Uterus (tissue), 4 donors: ENCODE measurements at places on chromosomes 5 and 9. TPM values are rescaled to one million over a fixed set of nuclear protein-coding genes. Genes with fewer than 3 reads are reported as not detected.

DNA sequence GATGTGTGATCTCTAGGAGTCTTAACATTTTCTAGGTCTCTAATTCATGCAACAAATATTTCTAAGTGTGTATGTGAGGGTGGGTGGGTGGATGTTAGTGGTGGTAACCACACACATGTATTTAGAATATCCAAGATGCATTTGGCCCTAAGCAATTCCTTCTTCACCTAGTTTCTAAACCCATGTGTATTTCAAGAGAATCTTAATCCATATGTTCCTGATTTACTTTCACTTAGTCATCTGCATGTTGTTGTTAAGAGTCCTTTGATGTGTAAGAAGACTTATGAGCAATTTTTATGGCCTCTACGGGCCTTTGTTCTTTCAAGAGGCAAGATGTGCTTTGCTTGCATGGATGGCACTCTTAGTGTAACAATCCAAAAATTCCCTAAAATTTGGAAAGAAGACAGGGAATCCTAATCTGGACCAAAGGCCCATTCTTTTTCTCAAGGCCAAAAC is 282.6 kb downstream of the SPATA31D1 start:
- DNase-seq, result no peak

DNA sequence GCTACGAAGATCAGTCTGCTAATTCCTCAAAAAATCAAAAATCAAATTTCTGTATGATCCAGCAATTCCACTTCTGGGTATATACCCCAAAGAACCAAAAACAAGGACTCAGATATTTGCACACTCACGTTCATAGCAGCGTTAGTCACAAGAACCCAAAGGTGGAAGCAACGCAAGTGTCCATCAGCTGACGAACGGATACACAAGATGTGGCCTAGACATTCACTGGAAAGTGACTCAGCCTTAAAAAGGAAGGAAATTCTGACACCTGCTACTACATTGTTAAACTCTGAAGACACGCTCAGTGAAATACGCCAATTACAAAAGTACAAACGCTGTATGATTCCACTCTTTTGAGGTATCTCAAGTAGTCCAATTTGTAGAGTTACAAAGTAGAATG is 93.3 kb downstream of the OTULIN start:
- DNase-seq, result no peak

- DNase-seq, result no peak
These were observed 240.7 kb downstream of the ARRDC3 start for GRCh38 chr5:91142386-91142785.

DNA sequence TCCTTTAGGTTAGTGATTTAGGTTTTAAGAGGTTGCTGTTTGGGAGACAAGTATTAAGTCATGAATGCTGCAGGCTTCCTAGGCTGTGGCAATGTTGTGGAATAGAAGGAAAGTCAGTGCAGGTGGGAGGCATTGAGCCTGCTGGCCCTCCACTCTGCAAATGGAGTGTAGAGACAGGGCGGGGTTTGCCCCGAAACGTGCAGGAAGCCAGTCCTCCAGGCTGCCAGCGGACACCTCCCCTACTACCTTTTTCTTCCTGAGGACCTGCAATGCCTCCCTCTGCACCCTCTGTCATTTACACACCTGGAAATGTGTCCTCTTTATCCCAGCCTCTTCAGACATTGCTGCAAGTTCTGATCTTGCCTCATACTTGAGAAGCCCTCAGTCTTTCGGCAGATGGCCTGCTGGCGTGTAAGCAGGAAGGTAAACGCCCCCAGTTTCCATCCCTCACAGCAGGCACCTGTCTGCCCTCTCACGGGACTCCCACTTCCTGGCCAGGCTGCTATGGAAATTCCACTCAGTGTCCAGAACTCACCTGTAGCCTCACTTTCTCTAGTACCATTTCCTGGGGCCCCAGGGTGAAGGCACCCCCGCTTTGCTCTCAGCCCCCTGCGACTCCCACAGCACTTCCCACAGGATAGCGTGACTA is 81.6 kb upstream of the BOD1 start:
- DNase-seq, result no peak

DNA sequence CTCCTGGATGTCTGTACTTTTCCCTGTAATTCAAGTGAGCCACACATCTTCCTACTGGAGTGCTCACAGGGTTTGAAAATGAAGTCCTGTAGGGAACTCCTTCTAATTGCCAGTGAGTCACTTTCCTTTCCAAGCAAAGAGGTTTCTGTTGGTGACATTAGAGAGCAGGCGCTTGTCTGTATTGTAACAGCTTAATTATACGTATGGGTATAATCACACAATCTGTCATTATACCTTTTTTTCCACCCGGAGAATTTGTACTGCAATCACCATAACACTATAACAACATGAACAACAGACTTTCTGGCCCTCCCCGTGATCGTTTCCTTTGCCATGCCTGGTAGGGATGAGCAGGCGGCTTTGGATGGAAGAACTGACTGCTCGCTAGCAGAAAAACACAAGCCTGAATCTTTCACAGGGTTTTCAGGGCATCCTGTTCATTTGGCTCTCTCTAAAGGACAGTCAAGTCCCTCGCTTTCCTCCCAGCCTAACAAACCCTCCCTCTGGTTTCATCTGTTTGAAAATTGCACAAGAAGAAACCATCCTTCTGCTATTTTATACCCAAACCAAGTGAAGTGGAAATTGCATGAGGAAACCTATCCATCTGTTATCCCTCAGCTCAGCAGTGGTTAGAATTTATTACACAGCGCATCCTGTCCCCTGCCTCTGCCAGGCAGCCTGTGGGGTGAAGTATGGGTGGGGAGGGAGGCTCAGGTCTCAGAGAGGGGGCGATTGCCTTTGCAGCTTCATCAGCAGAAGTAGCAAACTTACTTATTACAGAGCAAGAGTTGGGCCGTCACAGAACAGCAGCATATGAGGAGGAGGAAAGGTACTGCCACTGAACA is 307.0 kb upstream of the TLE4 start:
- no peak for DNase-seq

DNA sequence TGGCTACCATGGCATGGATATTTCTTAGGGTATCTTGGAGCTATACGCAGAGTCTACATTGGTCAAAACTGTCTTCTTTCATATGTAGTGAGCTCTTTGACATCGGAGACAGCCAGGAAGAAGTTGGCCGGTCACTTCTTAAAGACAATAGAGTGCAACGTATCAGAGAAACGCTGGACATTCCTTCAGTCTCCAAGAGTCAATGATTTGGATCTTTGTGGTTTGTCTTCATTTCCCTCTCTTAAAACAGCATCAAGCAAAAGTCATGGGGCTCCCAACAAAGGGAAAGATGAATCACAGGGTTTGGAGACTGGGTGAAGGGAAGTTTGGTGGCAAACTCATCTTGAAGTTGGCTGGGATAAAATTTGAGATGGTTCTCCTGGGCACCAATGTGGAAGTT is 320.1 kb downstream of the AGTPBP1 start:
- DNase-seq, result no peak

- no peak for DNase-seq
These were observed 309.7 kb downstream of the NSG2 start for GRCh38 chr5:174355208-174355612.

- peak; percentile 31 for DNase-seq
These were observed 158.8 kb downstream of the C9orf152 start for GRCh38 chr9:110048976-110049698.

DNA sequence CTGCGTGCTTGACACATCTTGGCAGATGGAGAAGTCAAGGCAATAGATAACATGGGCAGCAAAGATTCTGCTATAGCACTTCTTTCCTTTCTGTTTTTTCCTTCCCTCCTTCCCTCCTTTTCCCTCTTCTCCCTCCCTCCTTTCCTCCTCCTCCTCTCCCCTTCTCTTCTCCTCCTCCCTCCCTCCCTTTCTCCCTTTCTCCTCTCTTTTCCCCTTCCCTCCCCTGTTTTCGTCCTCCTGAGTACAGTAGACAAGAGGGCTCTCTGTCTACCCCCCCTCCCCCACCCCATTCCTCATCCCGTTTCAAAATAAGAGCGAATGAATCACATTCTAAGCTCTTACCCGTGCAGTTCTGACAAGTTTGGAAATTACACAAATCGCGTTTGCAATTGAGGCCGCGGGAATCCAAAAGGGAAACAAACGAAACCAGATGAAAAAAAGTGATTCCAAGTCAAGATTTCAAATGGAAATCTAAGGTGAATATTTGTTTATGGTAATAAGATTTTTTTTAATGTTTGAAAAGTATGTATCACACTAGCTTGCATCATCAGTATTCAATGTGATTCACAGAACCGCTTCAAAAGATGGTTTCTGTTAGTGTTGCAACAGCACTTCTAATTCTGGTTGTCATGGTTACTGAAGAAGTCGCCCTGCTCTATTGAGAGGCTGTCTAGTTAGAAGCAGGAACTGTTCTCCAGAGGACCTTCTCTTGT is 1.3 kb downstream of the NIM1K start:
- DNase-seq, result peak; percentile 40

- DNase-seq, result no peak
These were observed 101.0 kb downstream of the TLE1 start for GRCh38 chr9:81588148-81588871.

DNA sequence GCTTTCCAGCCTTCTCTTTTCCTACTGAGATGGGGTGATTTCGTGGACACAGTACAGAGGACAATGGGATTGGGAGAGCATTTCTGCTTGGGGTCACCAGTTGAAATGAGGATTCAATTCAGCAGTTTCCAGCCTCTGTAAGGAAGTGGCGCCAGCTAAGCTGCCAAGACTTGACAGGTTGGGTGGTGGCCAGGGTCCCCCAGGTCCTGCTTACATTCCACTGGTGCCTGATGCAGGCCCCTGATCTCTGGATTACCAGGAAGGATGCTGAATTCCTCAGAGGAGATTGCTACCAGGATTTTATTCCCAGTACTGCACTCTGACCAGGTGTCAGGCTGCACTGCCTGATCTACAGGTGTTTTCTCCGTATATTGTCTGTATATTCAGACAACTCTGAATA is 119.7 kb downstream of the PSD2 start:
- no peak for DNase-seq

MAP1B gene
- 92.0 TPM for total RNA-seq

KCNN2 gene
- total RNA-seq, result 3.6 TPM

SLC1A3 gene
- 15.8 TPM for total RNA-seq

CFAP157 gene
- 5.4 TPM for total RNA-seq
